ENCODE measurements at places on chromosomes 2 and 18.

DNA sequence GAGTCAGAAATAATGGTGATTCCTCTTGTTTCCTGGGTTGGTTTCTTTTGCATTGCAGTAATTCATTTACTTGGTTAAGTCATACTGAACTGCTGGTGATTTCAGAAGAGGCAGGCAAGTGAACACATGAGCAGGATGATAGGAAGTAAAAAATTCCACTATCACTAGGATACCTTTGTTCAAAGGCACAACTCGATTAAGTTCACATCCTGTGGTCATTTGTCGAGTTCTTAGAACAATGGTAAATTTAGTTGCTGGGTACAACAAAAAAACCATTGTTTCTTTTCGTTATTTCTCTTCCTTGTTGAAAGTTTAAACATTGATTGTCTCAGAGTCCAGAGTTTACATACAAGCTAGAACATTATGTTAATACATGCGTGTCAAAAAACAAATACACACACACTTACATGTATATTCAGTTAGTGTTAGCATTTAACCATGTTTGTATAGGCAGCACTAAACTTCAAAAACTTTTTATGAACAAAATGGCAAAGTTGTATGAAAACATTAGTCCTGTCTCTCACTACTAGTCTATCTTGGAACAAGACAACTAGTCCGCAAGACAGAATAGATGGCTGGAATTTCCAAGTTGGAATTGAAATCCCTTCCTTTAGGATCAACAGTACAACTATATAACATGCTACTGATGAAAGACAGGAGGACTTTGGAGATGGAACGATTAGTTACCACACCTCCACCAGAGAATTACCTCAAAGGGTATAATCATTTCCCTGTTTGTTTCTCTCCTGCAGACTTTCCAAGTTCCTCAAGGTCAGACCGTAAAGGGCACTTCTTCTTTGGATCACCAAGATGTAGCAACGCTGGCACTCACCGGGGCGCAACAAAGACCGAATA, 26.2 kb downstream of the STK39 start:
- no peak overlapping the region for H3K27ac ChIP-seq
- no peaks in the 10 kb centered on the region for H3K4me1 ChIP-seq
- no peak overlapping the region for H3K4me3 ChIP-seq
- no peak for DNase-seq
- H3K27me3 ChIP-seq, result no peaks in the 10 kb centered on the region

DNA sequence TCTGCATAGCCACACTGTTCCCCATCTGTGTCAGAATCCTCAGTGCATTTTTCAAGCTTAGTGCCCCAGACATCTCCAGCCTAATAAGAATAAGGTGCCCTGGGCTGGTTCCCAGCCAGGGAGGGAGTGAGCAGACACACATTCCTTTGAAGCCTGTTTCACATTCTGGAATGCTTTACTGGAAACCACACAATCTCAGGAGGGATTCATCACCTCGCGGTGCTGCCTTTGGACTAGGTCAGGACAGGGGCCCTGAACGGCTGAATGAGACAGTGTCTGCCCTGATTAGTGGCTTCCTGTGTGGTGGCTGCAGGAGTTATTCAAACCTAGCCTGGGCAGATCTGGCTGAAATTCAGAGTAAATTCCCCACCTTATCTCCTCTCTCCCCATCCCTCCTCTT, 108.0 kb upstream of the LDAH start:
- H3K36me3 ChIP-seq, result no peaks in the 10 kb centered on the region
- no peak overlapping the region for H3K4me3 ChIP-seq
- no peak overlapping the region for H3K27ac ChIP-seq
- no peaks in the 10 kb centered on the region for H3K27me3 ChIP-seq
- no peaks in the 10 kb centered on the region for H3K4me1 ChIP-seq

DNA sequence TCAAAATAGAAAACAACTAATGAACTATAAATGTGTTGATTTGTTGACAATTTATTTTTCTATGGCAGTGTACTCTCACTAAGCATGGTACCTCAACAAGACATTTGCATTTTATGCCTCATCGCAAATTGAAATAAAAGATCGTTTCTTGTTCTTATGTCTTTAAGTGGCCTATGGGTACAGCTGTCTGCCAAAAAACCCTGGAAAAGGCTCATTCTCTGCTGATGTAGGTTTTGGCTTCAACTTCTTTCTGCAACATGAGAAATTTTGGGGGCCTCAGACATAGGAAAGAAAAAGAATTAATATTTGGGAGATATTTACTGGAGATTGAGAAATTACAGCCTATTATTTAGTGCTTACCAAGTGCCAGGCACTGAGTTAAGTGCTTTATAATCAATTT, 205.1 kb upstream of the DPP10 start:
- H3K36me3 ChIP-seq, result no peaks in the 10 kb centered on the region
- no peaks in the 10 kb centered on the region for H3K4me1 ChIP-seq
- H3K27me3 ChIP-seq, result no peaks in the 10 kb centered on the region
- H3K4me3 ChIP-seq, result no peak overlapping the region
- DNase-seq, result no peak
- H3K27ac ChIP-seq, result no peak overlapping the region

- no peaks in the 10 kb centered on the region for H3K4me1 ChIP-seq
- no peak for DNase-seq
- H3K27ac ChIP-seq, result no peak overlapping the region
- H3K4me3 ChIP-seq, result no peak overlapping the region
Observed at GRCh38 chr2:143410082-143410897, 281.1 kb downstream of the ARHGAP15 start.

- H3K27ac ChIP-seq, result no peak overlapping the region
- H3K4me1 ChIP-seq, result no peaks in the 10 kb centered on the region
- no peak for DNase-seq
- no peaks in the 10 kb centered on the region for H3K36me3 ChIP-seq
Observed at GRCh38 chr2:230636684-230637271, 75.9 kb upstream of the CAB39 start.

DNA sequence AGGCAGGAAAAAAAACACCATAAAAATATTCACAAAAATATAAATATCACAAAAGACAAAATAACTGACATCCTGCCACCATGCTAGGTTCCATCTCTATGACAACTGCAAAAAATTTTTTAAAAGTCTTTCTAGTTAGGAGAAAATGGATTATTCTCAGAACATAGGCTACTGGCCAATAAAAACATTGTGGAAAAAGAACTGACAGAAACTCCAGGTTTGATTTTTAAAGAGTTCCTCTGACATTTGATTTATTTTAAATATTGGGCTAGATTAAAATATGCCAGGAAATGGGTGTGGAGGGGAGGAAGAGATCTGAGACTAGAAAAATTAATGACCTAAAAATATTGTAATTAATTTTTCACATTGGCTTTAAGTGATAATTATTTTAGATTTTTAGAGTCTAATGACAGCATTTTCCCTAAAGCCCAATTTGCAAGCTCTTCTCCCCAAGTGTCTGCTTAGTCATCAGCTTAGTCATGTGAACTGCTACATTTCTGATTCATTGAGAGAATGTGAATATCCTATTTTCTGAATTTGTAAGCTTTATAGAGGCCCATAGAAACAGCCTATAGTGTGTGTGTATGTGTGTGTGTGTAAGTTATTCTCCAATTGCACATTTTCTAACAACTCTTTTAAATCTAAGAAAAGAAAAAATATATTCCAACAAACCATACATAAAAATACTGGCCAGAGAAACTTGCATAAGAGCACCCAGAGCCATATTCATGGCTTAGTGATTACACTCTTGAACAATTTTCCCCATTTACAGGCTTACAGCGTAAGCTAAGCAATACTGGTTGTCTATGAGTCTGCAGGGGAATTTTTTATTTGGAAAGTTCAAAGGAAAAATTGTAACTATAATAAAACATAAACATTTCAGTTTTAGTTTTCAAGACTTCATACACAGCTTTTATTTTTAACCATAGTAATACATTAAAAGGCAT, 48.4 kb downstream of the TMEFF2 start:
- DNase-seq, result no peak
- H3K27me3 ChIP-seq, result no peaks in the 10 kb centered on the region
- H3K27ac ChIP-seq, result no peak overlapping the region

DNA sequence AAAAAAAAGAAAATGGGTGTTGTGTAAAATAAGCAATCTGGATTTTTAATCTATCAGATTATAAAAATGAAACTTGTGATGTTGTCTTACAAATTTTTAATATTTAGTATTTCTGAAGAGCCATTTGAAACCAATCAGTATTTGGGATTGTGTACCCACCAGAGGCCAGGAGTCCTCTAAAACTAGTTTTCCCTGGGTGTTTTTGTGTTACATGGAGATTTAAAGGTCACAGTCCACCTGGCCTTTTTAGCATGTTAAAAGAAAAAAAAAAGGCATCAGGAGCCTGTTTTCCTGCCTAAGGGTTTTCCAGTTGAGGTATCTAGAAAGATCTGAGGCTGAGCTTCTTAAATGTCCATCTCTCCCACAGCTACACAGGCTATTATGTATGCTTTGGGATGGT, 221.7 kb downstream of the LTBP1 start:
- peak overlapping the region; percentile 39 for H3K27ac ChIP-seq
- no peak overlapping the region for H3K4me3 ChIP-seq
- no peak for DNase-seq
- H3K36me3 ChIP-seq, result no peaks in the 10 kb centered on the region
- H3K4me1 ChIP-seq, result peaks cover 42% of the 10 kb centered on the region

DNA sequence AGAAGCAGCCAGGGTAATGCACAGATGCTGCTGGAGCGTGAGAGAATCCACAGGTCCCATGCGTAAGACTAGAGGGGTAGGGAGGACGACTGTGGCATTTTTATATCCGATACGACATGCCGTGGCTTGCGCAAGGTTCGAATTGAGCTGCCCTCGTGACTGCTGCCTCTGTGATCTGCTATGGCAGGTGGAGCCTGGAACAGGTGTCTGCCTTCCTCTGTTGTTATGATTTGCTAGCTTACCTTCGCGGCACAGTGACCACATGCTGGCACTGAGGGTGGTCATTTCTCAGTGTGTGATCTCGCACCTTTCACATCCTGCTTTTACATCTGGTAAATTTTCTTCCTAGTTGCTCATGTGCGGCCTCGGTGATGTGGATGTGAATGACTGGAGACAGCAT, 240.2 kb downstream of the ALPK2 start:
- H3K27ac ChIP-seq, result no peak overlapping the region
- no peaks in the 10 kb centered on the region for H3K27me3 ChIP-seq
- H3K4me1 ChIP-seq, result no peaks in the 10 kb centered on the region

- no peak overlapping the region for H3K27ac ChIP-seq
- no peak for DNase-seq
- H3K27me3 ChIP-seq, result no peaks in the 10 kb centered on the region
- no peaks in the 10 kb centered on the region for H3K4me1 ChIP-seq
- H3K4me3 ChIP-seq, result no peak overlapping the region
- no peaks in the 10 kb centered on the region for H3K36me3 ChIP-seq
Observed at GRCh38 chr2:32847734-32848133, 99.0 kb upstream of the LTBP1 start.

GRCh38 chr2:12718015-12718671, 1.4 kb downstream of the TRIB2 start:
- peak overlapping the region; percentile 91 for H3K4me3 ChIP-seq
- no peaks in the 10 kb centered on the region for H3K36me3 ChIP-seq
- H3K4me1 ChIP-seq, result peaks cover 12% of the 10 kb centered on the region
- DNase-seq, result no peak
- no peaks in the 10 kb centered on the region for H3K27me3 ChIP-seq

DNA sequence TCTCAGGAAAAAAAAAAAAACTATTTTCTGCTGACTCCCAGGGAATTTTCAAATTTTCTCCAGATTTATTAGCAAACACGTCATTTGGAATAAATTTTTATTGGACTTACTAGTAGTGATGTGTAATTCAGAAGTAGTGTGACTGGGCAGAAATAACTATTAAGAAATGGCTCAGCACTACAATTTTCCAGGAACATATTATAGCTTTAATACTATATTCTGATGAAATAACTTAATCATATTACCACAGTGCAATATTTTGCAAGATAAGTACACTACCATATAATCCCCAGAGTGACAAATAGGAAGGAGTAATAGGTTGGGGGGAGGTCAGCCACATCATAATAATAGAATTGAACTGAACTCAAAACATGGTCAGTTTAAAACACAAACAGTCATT, 19.7 kb upstream of the TNFAIP6 start:
- no peaks in the 10 kb centered on the region for H3K27me3 ChIP-seq
- no peaks in the 10 kb centered on the region for H3K36me3 ChIP-seq
- H3K27ac ChIP-seq, result no peak overlapping the region
- no peak overlapping the region for H3K4me3 ChIP-seq

DNA sequence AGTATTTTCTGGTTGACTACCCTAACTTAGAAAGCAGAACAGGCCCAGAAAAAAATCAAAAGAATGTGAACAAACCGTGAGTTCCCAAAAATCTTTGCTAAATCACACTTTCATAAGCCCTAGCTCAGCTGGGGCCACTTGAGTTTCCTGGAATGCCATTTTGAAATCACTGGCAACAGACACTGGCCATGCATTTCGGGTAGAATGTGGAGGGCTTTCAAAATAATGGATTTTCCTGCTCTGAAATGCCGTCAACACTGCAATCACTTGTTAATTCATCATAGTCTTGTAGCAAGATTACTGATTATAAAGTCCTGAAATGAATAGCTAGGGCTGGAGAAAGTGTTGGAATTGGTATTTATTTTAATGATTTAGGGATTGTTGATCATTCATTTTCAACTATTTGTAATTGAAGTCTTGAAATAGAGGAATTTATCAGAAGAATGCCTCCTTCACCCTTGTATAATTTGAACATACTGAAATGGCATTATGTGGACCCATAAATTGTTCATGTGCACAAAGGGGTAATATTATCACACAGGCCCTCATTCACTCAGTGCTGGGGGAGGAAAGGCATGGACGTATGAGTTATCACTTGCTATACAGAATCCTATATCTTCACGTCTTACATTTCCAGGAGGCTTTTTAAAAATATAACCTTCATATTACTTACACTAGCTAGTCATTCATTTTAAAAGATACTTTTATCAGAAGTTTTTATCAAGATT, 134.8 kb downstream of the DTNA start:
- no peaks in the 10 kb centered on the region for H3K4me1 ChIP-seq
- H3K36me3 ChIP-seq, result peaks cover 13% of the 10 kb centered on the region
- no peak overlapping the region for H3K4me3 ChIP-seq
- no peak for DNase-seq

DNA sequence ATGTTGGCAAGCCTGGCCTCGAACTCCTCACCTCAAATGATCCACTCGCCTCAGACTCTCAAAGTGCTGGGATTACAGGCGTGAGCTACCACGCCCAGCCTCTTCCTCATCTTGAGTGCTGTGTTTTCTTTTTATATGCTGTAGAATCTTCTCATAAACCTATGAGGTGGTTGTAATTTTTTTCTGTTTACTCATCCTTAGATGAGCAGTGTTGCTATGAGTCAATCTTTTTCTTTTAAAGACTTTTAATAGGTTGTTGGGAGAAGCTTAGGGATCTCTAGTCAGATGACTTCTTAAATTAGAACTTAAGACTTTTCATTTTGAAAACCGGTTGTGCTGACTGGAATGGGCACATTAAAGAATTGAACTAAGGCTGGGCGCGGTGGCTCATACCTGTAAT, 8.7 kb upstream of the AAK1 start:
- H3K27me3 ChIP-seq, result no peaks in the 10 kb centered on the region
- no peak overlapping the region for H3K27ac ChIP-seq
- peaks cover 5% of the 10 kb centered on the region for H3K36me3 ChIP-seq
- H3K4me3 ChIP-seq, result no peak overlapping the region
- H3K4me1 ChIP-seq, result no peaks in the 10 kb centered on the region

GRCh38 chr18:77218642-77219041, 31.0 kb upstream of the GALR1 start:
- H3K27ac ChIP-seq, result no peak overlapping the region
- DNase-seq, result no peak
- H3K4me3 ChIP-seq, result no peak overlapping the region

- H3K27ac ChIP-seq, result peak overlapping the region; percentile 62
- no peak for DNase-seq
- H3K4me1 ChIP-seq, result peaks cover 8% of the 10 kb centered on the region
- no peak overlapping the region for H3K4me3 ChIP-seq
Observed at GRCh38 chr2:45412754-45413379, 198.2 kb downstream of the SRBD1 start.
